ENCODE measurements at places on chromosomes 1 and 21.

DNA sequence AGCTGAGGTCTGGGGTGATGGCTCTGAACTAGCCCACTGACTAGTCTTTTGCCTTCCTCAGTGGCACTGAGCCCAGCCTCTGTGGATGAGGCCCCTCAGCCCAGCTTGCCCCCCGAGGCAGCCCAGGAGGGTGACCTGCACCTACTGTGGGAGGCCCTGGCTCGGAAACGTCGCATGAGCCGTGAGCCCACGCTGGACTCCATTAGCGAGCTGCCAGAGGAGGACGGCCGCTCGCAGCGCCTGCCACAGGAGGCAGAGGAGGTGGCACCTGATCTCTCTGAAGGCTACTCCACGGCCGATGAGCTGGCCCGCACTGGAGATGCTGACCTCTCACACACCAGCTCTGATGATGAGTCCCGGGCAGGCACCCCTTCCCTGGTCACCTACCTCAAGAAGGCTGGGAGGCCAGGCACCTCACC, 87.8 kb downstream of the TRIM11 start:
- no peak for DNase-seq

DNA sequence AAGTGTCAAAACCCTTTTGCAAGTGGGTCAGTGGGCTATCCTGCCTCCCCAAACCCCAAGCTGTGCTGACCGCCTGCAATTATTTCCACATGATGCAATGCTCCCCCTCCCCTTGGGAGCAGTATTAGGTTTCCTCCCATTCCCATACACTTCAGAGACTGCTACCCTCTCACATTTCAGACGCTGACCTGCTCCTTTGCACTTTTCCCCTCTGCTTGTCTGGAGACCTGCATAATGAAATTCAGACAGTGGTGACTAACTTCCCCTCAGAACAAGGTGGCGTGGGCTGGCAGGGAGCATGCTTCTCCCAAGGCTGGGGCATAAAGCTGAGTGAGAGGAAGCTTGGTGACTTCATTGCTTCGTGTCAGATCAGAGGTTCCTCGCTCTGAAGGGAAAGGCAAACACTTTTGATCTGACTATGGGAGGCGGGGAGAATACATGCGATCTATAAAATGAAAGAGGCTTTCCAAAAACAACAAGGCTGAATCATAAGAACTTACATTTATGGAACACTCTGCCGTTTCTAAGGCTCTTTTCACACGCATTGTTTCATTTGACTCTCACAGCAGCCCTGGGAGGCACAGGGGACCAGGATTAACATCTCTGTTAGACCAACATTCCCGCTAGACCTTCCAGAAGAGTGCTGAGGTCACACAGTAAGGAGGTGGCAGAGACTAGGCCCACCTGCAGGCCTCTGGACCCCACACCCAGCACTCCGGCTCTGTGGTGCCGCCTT, 27.5 kb upstream of the ROR1 start:
- peak; percentile 68 for DNase-seq

DNA sequence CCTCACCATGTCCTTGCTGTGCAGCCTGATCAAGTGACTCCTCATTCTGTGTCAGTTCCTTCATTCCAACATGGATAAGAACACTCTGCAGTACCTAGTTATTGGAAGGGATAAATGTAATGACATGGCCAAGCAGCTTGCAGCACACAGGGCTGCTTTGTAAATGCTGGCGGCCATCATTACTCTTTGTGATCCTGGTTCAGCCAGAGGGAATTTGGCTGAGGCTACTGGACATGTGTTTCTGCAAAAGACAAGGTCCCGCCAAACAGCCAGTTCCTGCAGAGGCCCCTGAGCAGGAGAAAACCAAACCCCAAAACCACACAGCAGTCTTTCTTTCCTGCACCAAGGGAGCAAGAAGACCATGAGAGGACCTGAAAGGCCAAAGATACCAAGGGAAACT, 495.8 kb downstream of the AJAP1 start:
- no peak for DNase-seq

GRCh38 chr1:74835051-74835450, 102.1 kb downstream of the TYW3 start:
- no peak for DNase-seq

GRCh38 chr21:41831453-41831831, 47.7 kb downstream of the PRDM15 start:
- no peak for DNase-seq

- no peak for DNase-seq
Measured at GRCh38 chr21:23809573-23809972, 1797.7 kb downstream of the MRPL39 start.

Measured in eye (tissue), 1 donor.